ENCODE measurements at places on chromosomes 11 and 22.

GRCh38 chr11:27716835-27717234, 16.6 kb upstream of the BDNF start:
- DNase-seq, result no peak

- DNase-seq, result no peak
Observed at GRCh38 chr22:46469711-46470110, 67.7 kb downstream of the CELSR1 start.

DNA sequence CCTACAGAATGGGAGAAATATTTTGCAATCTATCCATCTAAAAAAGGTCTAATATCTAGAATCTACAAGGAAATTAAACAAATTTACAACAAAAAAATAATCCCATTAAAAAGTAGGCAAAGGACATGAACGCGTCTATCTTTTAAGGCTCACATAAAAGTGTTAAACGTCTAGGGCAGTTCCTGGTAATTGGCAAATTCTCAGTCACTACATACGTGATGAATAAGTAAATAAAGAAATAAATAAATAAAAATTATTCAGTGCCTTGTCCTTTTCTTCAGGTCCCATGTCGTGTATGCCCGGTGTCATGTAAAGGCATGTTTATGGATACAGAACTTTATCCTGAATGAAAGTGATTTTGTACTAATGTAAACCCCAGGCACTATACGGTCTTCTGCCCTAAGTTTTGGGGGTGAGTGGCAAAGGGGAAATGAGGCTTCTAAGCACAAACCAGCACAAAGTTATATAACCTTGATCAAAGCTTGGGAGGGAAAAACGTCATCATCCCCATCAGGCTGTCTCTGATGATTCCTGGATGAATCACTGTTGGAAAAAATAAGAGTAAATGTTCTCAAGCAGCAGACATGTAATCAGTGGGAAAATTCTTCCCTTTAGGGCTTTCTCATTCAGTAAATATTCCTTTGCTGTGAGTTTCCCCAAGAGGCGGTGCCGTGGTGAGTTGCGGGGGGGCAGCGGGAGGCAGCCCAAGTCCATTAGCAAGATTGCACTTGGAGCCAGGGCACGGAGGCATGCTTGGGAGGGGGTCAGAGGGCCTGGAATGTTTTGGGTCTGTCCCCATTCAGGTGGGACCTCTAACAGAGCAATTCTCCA, 30.4 kb upstream of the MICAL2 start:
- no peak for DNase-seq

DNA sequence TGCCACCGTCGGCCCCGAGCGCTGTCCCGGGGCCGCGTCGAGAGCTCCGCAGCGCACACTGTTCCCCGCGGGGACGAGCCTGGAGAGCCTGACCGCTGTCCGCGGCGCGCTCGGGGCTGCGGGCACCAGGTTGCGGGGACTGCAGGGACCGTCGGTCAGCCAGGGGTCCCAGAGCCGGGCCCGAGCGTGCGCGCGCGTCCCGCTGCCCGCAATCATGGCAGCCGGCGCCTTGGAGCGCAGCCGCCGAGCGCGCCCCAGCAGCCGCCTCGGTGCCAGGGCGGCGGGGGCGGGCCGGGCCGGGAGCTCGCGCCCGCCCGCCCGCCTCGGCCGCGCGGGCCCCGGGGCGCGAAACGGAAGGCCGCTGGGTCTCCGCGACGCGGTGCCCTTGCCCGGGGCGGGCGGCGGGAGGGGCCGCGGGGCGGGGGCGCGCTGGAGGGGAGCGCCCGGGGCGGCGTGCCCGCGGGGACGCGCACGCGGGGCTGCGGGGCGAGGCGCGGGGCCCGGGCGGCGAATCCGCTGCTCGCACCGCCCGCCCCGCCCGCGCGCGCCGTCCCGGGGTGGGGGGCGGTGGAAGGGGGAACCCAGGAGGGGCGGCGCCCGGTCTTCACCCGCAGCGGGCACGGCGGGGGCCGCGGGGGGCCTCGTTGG, 79.4 kb upstream of the PPARA start:
- DNase-seq, result no peak

DNA sequence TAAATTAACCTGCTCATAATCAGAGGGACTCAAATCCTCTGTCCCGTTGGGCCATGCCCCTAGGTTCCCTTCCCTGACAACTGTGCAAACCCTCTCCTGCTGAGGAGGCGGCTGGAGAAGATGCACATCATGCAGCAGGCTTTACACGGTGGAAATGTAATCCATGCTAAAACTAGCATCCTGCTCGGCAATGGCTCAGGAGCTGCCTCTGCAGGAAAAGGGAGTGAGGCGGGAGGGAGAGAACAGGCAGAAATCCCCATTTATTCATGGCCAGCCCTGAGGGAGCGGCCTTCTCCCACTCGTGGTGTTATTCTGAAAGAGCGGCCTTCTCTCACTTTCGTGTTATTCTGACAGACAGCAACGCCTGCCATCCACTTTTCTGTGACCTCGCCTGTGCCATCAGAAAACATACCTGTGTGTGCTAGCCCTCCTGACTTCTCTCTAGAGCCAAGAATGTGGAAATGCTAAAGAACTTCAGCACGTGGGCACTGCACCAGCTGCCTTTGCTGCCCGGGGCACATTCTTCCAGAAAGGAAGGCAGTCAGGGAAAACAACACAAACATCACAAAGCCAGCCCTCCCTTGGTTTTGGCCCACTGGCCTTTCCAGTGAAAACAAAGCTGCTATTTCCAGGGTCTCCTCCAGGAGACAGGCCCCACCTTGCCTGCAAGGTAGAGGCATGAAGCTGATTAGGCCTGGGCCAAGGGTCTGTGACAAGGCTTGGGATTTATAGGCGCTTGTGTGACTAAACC, 62.9 kb upstream of the BID start:
- peak; percentile 50 for DNase-seq

GRCh38 chr11:86483940-86484794, 109.5 kb downstream of the CCDC81 start:
- no peak for DNase-seq
